ENCODE measurements at places on chromosomes 5 and 9.

DNA sequence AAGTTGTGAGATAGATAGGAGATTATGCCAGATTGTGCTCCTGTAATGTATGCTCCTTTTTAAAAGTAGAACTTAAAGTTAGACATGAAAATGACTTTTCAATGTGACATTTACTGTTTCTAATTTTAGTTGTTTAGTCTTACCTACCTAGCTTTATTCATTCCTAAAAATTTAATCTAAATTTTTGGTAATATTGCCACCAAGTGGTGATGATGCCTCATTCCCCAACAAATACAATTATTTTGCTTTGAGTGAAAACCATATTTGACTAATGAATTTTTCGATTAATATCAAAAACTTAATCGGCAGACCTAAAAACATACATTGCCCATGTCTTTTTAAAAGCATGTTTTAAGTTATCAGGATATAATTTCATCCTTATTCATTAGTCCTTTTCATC lies 25.6 kb downstream of the PPWD1 start:
- no peak for DNase-seq

- DNase-seq: no peak
Measured at GRCh38 chr5:135822959-135823358, 11.5 kb upstream of the SLC25A48 start.

DNA sequence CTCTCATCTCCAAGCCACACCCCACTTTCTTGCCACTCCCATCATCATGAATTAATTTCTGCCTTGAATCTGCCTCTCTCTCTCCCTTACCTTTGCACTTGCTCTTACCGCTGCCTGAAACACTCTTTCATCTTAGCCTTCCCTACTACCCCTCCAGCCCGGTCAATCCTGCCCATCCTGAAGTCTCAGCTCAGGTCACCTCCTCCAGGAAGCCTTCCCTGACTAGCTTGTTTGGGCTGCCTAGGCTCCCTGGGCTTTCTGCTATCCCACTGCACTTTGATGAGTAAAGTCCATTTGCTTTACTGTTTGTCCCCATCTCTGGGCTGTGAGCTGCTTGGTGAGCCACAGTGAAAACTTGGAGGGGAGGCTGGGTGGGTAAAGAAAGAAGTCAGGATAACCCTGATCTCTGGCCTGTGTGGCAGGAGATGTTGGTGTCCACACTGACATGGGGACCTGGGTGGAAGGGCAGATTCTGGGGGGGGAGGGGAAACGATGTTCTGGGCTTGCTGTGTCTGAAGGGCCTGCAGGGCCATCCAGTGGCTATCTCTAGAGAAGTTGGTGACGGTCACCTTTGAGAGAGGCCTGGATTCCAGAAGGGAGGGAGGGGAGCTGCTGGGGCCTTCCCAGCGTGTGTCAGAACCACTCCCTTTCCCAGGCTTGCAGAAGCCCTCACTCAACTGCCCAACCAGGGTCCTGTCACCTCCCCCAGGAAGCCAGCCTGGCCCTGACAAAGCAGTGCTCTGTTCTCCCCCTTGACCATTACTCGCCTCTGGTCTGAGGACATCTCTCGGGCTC lies 75.0 kb upstream of the DAB2IP start:
- DNase-seq: no peak

- no peak for DNase-seq
Measured at GRCh38 chr9:122191584-122191983, 31.9 kb downstream of the MORN5 start.

DNA sequence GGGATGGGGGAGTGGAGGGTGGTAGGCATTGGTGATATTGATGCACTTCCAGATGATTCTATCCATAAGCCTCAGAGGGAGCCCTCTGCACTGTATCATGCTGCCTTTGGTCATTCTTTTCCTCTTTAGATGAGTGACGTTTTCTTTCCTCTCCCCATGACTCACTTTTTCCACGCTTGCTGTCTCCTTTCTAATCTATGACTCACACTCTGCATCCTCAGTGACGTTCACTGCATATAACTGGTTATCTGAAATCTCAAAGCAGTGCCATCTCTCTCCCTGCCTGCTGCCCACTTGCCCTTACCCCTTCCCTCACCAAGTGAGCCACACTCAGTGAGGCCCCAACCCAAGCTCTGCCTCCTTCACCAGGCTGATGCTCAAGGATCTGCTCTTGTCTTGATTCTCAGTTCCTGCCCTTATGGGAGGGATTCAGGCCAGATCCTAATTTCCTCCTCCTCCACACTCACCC lies 31.6 kb downstream of the PTGS1 start:
- DNase-seq: no peak

GRCh38 chr5:171523781-171524180 lies 104.3 kb downstream of the FGF18 start:
- DNase-seq: no peak

GRCh38 chr5:151234476-151235238 lies 10.8 kb upstream of the CCDC69 start:
- no peak for DNase-seq

GRCh38 chr5:178403956-178404600 lies 171.5 kb upstream of the PHYKPL start:
- no peak for DNase-seq

GRCh38 chr5:43312076-43312661 lies 1.0 kb downstream of the HMGCS1 start:
- DNase-seq: no peak

DNA sequence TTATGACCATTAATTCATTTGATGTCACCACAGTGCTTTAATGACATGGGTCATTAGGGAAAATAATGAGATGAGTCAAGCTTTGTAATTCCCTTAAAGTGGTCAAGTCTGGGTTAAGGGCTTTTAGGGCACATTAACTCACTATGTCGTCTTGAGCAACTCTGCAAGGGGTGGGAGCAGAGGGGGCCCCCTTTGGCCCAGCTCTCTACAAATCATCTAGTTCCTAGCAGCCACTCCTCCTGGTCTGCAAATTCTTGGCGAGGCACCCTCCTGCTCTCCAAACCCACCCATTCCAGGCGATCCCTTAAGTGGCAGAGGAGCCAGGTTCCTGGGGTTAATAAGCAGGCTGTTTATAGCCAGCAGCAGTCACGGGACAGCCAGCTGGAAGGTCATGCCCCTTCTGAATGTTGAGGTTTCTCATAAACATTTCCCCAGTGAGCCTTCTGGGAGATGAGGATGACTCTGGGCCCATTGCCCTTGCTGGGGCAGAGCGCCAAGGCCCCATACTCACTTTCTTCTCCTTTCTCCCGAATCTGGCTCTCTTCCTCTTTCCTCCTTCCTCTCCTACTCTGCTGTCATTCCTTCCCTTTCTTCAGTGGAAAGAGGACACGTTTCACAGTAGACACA lies 14.3 kb upstream of the GPX3 start:
- no peak for DNase-seq

DNA sequence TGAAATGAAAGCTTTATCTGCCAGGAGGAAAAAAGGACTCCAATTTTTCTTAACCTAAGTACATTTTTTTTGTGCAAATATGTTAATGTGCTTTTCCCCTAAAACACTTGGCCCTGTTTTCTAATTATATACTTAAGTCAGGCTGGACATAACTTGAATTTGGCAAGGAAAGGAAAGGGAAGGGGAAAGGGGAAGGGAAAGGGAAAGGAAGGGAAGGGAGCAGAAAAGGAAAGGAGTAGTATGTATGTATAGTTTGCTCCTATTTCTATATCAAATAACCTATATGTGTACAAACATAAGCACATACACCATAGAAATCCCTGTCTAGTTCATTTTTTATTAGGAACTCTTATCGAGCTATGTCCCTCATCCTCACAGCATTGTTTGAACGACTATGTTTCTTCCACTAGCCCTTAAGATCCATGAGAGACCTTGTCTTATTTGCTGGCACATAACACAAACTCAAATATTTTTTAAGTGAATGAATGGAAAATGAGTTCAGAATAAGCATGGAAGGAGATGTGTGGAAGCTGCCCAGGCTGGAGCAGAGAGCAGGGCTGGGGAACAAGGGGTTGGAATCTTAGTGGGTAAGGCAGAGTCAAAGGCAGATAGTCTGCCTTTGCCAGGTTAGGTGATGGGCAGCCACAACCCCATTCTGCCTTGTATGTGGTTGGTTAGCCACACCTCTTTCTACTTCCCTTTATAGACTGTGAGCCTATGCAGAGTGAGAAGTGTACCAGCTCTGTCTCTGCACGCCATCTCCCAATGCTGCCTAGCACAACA lies 70.0 kb downstream of the KLHL3 start:
- no peak for DNase-seq
